Stimulated activated CD8-positive, alpha-beta memory T cell treated with anti-CD3 and anti-CD28 coated beads, Interleukin-7, amount 100 ng/mL, for 1 hour (primary cell): ENCODE measurements at places on chromosomes 3 and 15.

DNA sequence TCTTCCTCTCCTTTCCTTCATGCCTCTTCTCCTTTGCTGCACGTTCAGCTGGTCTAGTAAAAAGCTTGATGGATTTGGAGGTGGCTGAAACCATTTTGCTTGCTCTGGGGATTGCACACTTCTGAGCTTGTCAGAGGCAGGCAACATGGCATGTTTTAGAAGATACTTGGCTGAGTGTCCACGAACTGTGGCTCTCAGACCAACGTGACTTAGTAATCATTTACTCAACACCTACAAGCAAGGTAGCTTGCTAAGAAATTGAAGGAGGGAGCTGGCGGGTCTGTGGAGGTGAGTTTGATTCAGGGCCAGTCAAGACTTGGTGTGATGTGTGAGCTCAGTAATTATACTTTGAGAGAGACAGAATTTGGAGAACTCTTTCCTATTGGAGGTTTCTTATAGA is 196.0 kb downstream of the LPP start:
- no peak for DNase-seq

GRCh38 chr3:94269763-94270162 is 206.9 kb downstream of the NSUN3 start:
- DNase-seq = no peak

DNA sequence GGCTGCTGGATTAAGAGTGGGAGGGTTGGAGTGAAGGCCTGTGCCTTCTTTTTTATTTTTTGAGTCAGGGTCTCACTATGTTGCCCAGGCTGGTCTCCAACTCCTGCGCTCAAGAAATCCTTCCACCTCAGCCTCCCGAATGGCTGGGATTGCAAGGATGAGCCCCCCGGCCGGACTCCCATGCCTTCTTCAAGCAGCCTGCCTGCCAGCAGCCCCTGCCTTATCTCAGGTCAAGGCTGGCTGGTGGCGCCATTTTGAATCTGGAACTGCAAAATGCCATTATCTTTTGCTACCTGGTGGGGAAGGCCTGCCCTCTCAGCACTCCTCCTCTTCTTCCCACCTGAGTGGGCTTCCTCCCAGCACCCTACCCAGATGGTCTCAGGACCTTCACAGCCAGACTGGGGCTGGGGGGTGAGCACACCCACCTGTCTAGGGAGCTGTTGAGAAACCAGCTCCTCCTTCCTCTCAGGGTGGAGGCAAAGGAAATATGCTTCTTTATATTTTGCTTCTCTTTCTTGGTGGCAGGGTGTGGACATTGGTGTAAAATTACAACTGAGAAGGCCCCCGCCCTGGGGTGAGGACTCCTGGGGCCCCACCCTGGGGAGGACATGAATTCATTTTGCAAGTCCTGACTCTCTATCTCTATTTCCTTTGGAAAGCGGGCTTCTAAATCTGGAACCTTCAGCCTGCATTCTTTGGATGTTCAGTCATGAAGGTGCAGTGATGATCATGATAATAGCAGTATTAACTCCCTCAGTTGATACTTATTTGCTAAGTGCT is 7.7 kb upstream of the FLNB start:
- no peak for DNase-seq

- DNase-seq = no peak
Measured at GRCh38 chr15:58882243-58882642, 51.2 kb downstream of the SLTM start.

- DNase-seq = no peak
Measured at GRCh38 chr3:118168175-118168574, 866.5 kb downstream of the IGSF11 start.

GRCh38 chr15:80567721-80568157 is 127.4 kb upstream of the ABHD17C start:
- no peak for DNase-seq

GRCh38 chr3:138314751-138315150 is 14.9 kb downstream of the NME9 start:
- DNase-seq = no peak

DNA sequence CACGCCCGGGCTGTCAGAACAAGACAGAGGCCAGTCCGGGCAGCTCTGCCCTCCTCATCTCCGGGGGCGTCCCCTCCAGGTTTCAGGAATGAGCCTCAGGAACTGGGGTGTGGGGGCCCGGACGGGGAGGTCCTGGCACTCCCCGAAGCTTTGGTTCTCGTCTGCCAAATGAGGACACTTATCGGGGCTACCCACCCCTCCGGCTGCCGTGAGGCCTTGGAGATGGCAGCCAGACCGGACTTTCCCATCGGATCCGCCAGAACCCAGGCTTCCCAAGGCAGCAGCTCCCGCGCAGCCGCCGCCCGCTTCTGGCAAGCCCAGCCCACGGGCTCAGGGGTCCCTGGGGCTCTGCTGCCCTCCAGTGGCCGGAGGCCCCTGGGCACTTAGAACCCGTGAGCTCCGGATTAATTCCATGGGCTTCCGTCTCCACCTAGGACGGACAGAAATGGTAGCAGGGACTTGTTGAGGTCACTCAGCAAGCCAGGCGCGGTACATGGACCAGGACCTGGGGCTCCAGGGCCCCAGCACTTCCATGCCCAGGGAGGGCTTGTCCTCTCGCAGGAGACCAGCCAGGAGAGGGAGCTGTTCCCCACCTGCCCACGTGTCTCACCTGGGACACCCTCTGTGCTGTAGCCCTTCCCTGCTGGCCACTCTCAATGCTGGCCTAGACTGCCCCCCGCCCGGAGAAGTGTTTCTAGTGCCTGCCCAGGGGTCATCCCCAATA is 89.4 kb downstream of the LINGO1 start:
- DNase-seq = peak; percentile 51

DNA sequence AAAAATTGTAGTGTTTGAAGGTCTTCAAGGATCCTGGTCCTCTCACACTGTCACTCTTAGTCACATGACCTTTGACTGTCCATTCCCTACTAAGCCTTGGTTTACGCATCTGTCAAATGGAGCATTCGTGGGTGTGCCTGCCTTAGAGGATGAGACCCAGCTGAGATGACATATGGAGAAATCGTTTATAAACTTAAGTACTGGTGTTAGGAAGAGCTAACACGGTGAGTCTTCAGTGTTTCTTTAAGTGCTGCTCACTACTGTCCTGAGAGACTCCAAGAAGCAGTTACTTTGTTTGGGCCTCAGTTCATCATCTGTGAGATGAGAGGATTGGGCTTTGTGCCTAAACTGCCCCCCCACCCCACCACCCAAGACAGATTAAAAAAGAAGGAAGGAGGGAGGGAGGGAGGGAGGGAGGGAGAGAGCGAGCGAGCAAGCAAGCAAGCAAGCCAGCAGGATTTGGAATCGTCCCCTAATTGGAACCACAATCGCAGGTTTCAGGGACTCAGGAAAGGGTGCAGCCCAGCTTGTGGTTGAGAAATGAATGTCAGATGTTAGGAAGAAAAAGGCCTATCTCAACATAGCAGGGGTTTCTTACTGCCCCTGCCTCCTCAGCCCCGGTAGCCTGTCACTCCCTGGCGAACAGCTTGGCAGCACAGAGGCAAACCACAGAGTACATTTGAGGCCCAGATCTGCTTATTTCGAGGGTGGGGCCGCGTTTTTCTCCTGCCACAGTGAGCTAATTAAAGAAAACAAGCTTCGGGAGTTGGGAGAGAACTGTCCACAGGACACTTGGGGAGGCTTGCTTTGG is 32.7 kb downstream of the SMAD3 start:
- no peak for DNase-seq

DNA sequence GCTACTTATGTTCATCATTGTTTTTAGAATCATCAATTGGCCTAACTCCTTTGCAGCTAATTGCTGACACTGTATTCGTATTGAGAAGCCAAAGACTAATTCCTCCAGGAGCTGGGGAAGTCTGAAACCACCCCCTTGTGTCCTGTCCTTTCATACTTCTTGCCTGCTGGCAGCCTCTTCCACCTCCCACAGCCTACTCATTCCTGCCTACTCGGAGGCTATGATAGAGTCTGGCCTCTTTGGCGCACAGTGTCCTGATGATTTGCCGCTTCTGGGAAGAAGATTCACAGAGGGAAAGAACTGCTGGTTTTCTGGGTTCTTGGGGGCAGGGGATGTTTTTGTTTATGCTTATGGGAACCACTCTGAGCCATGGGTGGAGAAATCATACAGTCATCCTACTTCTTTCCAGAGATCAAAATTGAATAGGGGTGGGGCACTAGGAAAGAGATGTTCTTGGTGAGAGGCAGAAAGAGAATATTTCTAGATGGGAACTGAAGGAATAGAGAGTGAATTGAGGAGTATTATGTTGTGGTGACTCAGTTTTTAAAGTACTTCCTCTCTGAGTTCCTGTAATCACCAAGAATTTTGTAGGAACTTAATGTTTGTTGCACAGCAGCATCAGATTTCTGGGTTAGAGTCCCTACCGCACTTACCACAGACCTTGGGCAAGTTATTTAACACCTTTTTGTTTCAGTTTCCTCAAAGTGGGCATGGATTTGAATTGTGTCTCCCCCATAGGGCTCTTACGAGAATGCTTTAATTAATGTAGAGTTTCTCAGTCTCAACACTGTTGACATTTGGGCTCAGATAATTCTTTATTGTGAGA is 22.1 kb upstream of the SCAANT1 start:
- DNase-seq = no peak

GRCh38 chr3:87186608-87187159 is 40.4 kb upstream of the CHMP2B start:
- no peak for DNase-seq

GRCh38 chr3:24937780-24938179 is 443.1 kb upstream of the THRB start:
- no peak for DNase-seq
